ENCODE measurements at places on chromosomes 4 and X.

GRCh38 chr4:140372751-140373327 lies 607 bp upstream of the SCOC start:
- no peak for DNase-seq

DNA sequence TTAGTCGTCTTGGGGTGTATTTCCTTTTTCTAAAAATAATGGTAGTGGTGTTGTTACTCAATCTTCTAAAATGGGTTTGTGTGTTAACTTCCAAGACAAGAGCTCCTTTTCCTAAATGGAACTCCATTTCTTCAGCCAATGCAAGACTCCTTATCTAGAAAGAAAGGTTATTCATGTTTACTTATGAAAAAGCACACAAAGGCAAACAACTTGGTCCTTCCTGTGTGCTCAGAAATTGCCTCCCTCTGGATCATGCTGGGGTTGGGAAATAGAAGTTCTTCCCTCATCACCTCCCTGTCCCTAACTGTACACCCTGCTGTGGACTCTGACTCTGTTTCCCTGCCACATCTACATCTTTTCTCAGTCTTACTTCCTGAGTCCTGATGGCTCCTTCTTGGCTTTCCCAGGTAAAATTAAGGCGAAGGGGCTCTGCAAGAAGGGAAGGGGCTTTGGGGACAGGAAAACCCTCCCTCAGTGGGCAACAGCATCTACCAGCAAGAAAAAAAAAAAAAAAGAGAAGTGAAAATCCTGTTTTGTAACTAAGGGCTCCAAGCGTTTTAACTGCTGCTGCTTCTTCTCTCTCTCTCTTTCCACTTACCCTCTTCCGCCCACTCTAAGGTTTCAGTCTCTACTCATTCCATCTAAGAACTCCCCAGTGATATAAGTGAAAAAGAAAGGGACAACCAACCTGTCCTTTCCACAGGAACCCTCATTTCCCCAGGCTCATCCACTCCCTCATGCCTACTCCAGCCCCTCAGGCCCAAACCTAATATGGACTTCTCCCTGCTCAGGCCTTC lies 19.8 kb upstream of the TASL start:
- DNase-seq, result no peak

DNA sequence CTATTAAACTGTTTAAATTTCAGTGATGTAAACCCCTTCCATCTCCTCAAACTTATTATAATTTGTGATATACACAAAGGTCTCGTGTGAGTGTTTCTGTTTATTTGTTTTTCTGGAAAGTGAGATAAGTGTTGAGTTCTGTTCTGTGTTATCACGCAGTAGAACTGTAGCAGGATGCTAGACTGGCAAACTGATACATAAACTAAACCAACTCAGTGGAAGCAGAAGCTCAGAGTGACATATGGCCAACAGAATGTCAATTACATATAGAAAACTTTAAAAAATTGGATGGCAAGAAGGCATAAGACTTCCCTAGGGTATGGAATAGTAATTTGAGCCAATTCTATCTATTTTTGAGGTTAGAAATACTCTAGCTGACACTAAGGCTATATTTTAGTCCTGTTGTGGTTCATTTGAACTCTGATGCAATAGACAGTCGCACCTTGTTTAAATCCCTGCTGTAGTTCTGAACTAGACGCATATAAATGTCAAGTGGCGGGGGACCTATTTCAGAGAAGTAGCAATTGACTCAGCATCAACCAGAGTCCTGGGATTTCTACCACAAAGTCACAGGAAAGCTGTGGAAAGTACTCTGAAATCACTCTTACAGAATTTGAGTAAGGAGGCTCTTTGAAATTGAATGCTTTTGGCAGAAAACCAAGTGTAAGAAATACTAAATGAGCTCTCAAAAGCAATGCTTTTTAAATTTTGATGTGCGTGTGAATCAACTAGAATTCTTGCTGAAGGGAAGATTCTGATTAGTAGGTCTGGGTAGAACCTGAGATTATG lies 294.4 kb downstream of the INPP4B start:
- no peak for DNase-seq

- DNase-seq, result no peak
These were observed 6.9 kb downstream of the CXCL6 start for GRCh38 chr4:73843369-73843768.

Measured in stimulated activated CD8-positive, alpha-beta memory T cell treated with anti-CD3 and anti-CD28 coated beads, Interleukin-12 subunit alpha, Interleukin-12 subunit beta, amount 100 ng/mL, for 1 hour (primary cell).